ENCODE measurements at places on chromosomes 4 and X.
A peak's percentile ranks its signal among the peaks of the same experiment; 100 is the strongest.

DNA sequence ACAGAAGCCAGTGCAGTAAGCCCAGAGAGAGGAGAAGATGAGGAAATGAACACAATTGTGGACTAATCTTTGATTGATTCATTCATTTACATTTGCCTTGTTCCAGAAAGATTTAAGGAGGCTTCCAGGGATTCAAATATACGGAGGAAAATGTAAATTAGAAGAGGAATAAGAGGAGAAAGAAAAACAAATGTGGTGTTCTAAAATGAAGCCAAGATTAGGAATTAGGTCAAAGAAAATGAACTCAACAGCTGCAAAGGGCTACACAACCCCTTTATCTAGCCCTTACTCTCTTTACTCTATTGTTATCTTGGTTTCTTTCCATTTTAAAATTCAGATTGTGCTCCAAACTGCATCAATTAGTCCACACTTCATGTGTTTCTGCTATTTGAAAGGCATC is 196.8 kb downstream of the SPATA18 start:
- no peak for DNase-seq

DNA sequence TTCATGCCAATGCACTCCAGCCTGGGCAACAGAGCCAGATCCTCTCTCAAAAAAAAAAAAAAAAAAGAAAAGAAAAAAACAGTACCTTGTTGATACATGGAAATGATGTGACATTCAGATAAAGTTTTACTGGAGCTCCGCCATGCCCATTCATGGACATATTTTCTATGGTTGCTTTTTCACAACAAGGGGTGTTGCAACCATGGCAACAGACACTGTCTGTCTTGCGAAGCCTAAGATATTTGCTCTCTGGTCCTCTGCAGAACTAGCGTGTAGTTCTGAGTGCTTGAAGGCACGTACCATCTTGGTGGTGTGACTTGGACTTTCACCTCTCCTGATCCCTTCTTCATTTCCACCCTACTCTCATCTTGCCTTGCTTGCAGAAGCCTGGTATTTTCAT is 53.2 kb downstream of the TBL1X start:
- no peak for DNase-seq

- no peak for DNase-seq
These were observed 55.2 kb upstream of the MID1IP1 start for GRCh38 chrX:38746102-38746501.

- peak; percentile 48 for DNase-seq
These were observed 55.5 kb upstream of the PAK3 start for GRCh38 chrX:111040377-111041017.

DNA sequence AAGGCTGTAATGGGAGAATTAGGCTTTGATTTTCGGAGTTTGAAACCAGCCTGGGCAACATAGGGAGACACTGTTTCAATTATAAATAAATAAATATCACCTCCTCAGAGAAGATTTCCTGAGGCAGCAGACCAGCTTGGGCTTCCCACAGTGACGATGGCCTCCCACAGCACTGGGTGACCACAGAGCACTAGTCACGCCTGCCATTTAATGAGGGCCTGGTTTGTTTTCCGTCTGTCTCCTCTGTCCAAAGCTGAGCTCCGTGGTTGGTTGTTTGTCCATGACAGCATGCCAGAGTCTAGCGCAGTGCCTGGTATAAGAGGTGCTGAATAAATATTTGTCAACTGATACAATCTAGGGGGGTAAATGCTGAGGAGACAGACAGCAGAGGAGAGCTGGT is 10.4 kb upstream of the PDGFRA start:
- peak; percentile 39 for DNase-seq

DNA sequence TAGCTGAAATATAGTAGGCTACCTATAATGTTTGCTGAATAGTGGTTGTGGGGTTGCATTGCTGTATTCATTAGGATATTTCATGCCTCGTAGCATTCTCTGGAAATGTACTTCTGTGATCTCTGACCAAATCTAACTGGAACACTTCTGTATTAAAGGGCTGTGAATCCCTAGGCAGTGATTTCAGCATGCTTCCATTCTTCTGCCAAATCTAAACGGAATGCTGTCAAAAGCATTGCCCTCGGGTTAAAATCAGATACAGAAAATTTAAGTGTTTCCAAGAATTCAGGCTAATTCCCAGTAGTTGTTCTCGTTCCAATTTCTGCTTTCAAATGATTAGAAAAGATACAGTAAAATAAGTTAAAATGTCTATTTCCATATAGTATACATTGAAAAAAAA is 1847.5 kb upstream of the IGFBP7 start:
- DNase-seq: no peak

DNA sequence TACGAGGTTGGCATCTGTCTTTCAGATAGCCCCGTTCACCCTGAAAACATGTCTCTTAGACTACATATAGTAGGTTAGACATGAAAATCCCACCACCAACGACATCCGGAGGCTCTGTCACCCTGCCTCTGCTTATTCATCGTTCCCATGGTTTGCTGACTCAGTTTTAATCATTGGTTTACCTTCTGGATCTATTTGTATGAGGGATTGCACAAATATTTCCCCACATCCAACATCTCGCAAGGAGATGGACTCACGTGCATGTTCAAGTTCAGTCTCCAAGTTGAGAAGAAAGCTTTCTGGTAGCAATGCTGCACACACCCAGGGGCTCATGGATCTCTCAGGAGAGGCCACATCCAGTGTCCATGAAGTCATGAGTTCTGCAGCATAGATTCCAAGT is 10.8 kb downstream of the CETN2 start:
- DNase-seq: peak; percentile 21

DNA sequence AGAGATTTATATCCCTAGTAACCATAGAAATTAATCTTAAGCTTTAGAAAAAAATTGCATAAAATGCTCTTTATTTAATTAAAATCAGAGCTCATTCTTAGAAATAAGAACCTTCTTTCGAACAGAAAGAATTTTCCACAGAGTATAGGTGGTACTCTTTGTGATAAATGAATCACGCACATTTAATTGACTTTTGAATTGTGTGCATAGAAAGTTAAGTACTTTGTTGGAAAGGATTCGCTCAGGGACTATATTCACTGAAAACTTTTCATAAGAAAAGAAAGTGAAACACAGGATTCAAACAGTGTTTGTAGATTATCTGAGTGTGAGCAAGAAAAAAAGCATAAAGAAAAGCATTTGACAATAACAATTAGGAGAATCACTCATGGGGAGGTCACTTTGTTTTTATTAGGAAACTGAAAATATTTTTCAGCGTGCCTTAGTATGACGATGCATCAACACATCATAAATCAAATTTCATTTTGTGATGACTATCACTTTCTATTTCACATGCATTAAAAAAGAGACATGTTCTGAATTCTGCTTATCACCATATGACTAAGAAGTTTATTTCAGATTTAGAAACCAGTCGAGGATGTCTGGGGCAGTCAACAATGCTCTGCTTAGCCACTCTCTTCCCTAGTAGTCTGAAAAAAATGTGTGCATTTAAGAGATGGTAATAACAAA is 49.5 kb downstream of the STX18 start:
- peak; percentile 72 for DNase-seq

GRCh38 chr4:39045827-39046221 is 13.6 kb upstream of the TMEM156 start:
- DNase-seq: no peak

DNA sequence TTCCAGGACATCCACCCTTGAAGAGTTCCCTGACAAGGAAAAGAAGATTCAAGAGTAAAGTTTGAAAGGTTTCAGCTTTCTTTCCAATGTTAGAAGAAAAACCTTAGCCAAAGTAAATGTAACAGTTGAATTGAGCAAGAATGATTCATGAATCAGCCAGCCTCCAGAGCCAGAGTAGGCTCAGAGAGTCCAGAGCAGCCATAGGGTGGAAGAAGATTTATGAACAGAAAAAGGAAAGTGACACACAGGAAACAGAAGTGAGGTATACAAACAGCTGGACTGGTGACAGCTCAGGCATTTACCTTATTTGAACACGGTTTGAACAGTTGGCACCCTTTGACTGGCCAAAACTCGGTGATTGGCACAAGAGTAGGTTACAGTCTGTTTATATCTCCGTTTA is 63.2 kb downstream of the QDPR start:
- peak; percentile 52 for DNase-seq

GRCh38 chrX:155612312-155613224 is at the start of gene TMLHE:
TSS of gene TMLHE (minus strand) at chrX:155612952. CDS start at chrX:155545276, 67,676 bp downstream.
- DNase-seq: peak; percentile 62

DNA sequence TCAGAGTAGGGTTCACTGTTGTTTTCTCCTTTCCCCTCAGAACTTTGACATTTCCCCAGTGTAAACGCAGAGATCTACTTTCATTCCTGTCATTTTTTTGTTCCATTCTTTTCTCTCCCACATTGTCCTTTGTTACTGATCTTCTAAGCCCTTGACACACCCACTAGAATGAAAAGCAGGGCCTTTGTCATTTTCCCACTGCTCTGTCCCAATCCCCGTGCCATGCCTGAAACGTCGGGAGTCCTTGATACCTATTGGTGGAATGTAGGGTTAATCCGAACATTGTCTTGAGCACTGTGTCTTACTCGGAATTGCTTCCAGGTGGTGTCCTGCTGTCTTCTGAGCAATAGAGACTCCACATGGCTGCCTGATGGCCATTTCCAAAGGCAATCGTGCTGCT is 887.1 kb upstream of the FRG1 start:
- no peak for DNase-seq

- DNase-seq: no peak
These were observed 286.6 kb downstream of the PPP1R2C start for GRCh38 chrX:42491137-42491907.

DNA sequence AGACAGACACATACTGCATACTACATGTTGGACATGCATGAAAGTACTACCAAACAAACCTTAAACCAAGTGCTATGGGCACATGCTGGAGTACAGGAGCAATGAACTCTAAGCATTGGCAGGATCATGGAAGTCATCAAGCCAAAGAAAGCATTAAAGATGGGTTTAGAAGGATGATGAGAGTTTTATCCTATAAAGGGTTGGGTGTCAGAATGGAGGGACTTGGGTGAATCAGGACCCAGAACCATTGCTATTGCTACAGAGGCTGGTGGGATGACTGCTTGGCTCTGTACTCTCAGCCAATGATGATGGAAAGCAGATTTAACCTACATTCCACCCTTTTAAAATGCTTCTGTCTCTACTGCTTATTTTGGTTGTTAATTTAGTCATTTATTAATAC is 233.9 kb upstream of the EDA2R start:
- DNase-seq: no peak

- DNase-seq: peak; percentile 62
These were observed 416.3 kb downstream of the PCDH10 start for GRCh38 chr4:133565379-133565778.

GRCh38 chr4:10622728-10623127 is 61.8 kb downstream of the CLNK start:
- DNase-seq: no peak

DNA sequence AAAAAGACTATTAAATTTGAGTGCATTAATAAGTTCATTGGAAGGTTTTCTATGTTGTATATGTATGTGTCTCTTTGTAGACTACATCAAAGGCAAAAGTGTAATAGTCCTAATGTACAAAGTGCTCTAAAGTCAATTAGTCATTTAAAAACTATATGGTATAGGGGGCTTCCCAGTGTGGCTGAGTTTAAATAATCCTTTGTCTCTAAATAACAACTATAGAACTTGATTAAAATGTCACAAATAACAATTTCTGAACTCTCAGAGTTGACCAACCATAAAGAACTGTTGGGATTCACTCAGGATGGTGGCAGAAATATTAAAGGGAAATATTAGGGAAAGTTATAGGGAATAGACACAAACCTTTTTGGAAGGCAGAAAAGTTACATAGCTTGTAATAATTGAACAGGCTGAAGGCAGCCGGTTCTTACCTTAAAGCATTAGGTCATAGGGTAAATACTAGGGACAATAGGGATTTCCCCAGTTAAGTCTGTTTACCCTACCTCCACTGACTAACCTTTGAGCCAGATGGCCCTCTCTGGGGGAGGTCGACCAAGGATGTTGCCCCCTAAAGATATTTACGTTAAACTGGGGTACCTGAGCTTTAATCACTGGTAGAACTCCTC is 1054.2 kb downstream of the ARAP2 start:
- no peak for DNase-seq

DNA sequence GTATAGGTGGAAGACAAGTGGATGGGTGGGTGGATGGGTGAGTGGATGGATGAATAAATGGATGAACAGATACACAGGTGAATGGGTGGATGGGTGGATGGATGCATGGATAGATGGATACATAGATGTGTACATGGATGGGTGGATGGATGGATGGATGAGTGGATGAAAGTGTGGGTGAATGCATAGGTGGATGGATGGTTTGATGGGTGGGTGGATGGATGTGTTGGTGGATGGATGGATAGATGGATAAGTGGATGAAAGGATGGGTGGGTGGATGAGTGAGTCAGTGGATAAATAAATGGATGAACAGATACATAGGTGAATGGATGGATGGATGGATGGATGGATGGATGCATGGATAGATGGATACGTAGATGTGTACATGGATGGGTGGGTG is 1.6 kb downstream of the CRLF2 start:
- no peak for DNase-seq

Data from fibroblast of skin of back (primary cell).